ENCODE measurements at places on chromosomes 7 and 10. TPM values are rescaled to one million over a fixed set of nuclear protein-coding genes. Genes with fewer than 3 reads are reported as not detected.

The NPSR1 gene
- total RNA-seq, result not detected

The PGAM2 gene
- 1.7 TPM for total RNA-seq

The ECHS1 gene
- total RNA-seq, result 28.8 TPM

The TCAF2 gene
- total RNA-seq, result 0.49 TPM

The PPP1R17 gene
- 3.0 TPM for total RNA-seq

The ATOH7 gene
- total RNA-seq, result 0.49 TPM

The TEX36 gene
- not detected for total RNA-seq

The PRKAG2 gene
- 24.8 TPM for total RNA-seq

The PHKG1 gene
- 2.5 TPM for total RNA-seq

The DGKI gene
- total RNA-seq, result 92.0 TPM

The ZCCHC24 gene
- 5.7 TPM for total RNA-seq

The PDK4 gene
- total RNA-seq, result 6.4 TPM

The SLC39A12 gene
- 2.2 TPM for total RNA-seq
